GM04503 (cell line): ENCODE measurements at places on chromosomes 2 and 18.
A peak's percentile ranks its signal among the peaks of the same experiment; 100 is the strongest.

DNA sequence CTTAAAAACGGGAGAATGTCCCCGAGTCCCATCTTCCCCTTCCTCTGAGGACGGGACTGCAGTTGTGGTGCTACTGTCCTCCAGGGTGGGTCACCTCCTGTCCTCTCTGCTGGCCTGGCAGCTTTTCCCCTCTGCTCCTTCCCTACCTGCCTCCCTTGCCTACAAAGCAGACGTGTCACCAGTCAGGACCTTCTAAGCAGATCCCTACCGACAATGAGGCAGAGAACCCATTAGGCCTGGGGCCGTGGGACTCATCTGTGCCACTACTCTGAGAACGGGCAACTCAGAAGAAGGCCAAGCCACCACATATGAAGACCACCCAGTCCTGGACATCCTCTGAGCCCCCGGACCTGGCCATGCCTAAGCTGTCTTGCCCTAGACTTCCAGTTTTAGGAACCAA is 103.0 kb upstream of the TEX51 start:
- DNase-seq, result no peak

DNA sequence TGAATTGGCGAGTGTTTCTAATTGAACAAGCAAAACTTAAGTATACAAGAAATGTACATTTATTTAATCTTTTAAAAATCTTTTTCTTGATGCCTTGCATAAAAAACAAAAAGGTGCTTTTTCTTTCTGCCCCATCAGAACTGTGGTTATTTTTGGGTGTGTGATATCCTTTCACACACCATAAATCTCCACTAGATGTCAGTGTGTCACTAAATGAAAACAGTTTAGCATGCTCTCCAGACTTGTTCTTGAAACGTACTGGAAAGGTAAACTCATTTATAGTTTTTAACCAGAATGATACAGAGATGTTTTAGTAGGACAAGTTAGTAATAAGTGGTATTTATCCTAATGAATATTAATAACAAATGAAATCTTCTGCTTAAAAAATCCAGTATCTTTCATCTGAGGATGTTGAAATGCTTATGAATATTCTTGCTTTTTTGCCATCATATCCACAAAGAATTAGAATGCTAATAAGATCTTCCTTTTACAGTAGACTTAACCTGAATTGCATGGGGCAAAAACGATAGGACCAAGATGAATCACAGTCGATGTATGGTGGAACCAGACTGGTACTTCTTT is 96.8 kb downstream of the UBE2E3 start:
- no peak for DNase-seq

DNA sequence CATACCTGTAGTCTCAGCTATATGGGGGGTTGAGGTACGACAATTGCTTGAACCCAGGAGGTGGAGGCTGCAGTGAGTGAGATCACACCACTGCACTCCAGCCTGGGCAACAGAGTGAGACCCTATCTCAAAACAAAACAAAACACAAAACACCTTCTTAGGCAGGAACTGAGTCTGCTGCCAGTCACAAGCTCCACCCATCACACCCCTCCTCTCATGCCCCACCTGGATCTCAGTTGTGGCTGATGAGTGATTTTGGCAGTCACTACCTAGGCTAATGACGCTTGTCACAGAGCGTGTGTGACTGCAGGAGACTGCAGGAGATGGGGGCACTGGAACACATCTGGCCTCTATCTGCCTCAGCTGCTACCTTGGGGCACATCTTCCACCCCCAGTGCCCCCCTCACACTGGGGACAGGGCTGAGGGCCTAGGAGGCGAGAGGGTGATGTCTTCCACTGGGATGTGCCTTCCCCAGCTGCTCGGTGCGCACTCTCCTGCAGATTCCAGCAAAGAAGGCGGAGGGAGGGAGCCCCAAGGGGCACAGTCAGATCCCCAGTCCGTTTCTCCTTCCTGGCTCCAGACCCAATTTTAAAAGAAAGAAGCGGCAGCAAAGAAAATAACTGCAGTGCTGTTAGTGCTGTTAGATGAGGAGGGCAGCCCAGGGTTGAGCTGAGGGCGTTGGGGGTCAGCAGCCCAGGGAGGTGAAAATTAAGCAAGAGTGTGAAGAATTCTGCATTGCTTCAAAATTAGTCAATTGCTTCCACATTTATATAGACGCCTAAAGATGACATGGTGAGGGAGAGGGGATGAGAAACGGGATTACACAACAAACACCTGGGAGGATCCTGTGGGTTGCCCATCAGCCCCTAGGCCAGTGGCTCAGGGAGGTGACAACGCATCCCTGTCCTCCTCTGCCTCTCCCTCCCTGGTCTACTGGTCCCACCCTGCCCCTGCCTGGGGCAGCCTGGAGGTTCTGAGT is 143.6 kb upstream of the HAAO start:
- DNase-seq, result no peak

DNA sequence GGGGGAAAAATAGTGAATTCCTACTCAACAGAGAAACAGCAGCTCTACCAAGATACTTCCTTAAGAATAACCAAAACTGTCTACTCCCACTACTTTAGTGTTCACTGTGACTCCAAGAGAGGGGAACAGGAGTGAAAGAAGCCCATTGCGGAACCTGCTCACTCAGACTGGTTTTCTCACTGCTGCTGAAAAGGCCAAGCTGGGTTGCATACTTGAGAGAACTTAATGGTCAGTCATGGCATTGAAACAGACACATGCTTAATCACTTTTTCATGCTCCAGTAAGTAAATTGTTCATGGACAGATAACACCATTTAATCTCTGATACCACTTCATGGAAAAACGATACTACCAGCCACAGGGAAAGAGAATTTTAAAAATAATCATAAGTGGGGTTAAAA is 35.7 kb upstream of the SLC8A1 start:
- no peak for DNase-seq

GRCh38 chr18:12540751-12541150 is 117.2 kb downstream of the SPIRE1 start:
- DNase-seq, result no peak

DNA sequence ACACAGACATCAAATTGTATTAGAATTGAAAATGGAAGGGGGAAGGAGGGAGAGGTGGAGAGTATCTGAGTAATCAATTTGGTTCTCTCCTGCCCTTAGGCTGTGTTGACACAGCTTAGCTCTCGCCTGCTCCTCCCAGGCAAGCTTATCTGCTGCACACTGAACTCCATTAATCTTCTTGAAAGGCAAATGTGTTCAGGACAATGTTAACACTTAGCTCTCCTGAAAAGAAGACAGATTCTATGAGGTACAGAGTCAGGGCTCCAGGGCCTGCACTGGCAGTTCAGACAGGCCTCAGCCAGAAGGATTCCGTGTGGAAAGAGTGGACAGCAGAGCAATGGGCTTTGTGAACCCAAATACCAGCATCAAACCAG is 430.0 kb upstream of the TNP1 start:
- DNase-seq, result no peak

- peak; percentile 49 for DNase-seq
These were observed 44.1 kb upstream of the HDAC4 start for GRCh38 chr2:239444626-239445577.

DNA sequence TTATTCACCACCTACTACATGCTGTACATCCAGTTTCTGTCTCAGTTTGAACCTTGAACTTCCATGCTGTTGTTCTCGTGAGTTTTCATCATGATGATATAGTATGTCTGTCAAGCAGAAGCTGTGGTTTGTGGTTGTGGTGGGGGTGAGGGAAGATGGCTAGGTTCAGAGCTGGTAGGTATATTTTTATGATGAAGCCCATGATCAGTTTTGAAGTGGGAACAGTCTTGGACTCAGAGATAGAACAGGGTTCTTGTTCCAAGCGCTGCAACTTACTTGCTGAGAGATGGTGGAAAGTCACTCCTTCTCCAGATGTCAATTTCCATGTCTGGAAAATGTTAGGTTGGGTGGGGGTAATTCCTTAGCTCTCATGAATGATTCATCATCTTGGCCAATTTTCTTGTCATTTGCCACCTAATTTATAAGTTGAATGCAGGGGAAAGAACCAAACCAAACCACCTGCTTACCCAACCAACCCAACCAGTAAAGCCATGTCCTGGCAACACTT is 21.6 kb downstream of the PMAIP1 start:
- no peak for DNase-seq

GRCh38 chr2:25362434-25363145 is 20.9 kb upstream of the DNMT3A start:
- DNase-seq, result no peak

DNA sequence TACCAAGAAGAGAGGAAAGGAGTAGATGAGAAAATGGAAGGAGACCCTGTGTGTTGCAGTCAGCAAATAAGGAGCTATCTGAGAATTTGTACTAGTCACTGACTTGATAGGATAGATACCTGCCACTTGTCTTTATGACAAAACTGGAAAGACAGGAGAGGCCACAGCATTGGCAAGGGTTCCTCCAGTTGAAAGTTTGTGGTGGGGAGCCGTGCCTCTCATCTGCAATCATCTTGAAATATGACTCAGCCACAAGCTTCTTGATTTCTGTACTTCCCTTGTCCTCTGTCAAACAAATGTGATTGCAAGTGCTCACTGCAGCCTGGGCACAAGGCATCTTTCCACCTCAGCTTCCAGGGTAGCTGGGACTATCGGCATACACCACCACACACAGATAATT is 99.1 kb downstream of the GREB1L start:
- DNase-seq, result no peak

DNA sequence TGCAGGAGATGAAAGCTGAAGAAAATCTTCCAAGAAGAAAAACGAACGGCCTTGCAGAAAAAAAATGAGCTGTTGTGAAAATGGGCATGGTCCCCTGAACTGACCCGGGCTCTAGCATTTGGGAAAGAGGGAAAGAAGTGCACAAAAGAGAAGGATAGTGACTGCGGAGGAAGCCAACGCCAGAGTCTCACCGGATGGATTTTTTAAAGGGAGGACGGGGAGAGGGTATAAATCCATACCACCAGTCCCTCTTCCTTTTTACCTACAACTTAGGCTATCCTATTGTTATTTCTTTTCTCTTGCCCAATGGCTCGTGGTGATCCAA is 601 bp downstream of the WDR35 start:
- DNase-seq, result no peak

DNA sequence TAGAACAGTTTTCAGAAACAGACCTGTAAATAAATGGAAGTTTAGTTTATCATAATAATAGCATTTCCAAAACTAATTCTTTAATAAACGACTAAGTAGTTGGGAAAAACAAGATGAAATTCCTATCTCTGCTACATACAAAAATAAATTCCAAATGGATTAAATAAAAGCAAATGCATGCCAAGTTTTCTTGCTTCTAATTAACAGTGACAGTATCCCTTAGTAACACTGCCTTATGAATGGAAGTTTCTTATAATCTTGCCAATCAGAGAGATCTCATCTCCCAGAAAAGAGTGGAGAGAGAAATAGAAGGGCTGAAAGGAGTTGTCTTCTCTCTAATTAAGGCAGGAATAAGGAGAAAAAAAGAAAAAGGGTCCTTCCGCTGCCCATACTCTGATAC is 133.9 kb downstream of the GFPT1 start:
- no peak for DNase-seq

DNA sequence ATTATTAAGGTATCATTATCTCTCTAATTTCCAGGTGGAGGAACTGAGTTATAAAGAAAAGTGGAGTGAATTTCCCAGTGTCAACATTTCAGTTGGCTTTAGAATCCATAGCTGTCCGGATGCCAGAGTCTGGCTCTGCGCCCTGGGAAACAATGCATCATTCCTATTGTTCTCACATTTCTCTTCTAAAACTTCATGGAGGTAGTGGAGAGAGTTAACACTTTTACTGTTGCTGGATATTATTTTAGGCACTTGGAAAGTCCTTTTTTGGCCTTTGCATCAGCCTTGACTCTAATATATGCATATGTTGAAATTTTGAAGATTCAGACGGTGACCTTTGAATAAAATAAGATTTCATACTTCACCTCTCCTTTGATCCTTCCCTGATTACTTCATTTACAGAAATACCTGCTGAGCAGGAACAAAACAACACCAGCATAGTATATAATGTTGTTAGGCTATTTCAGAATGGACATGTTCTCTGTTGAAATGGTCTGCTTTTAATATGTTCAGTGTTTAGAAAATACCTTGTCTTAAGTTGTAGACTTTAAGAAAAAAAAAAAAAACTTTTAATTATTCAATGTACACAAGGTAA is 148.8 kb downstream of the EPHA4 start:
- no peak for DNase-seq

GRCh38 chr2:100197631-100198153 is 55.3 kb upstream of the AFF3 start:
- DNase-seq, result peak; percentile 82

DNA sequence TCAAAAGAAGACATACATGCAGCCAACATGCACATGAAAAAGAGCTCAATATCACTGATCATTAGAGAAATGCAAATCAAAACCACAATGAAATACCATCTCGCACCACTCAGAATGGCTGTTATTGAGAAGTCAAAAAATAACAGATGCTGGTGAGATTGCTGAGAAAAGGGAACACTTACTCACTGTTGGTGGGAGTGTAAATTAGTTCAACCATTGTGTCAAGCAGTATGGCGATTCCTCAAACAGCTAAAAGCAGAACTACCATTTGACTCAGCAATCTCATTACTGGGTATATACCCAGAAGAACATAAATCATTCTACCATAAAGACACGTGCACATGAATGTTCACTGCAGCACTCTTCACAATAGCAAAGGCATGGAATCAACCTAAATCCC is 95.5 kb upstream of the XIRP2 start:
- no peak for DNase-seq

DNA sequence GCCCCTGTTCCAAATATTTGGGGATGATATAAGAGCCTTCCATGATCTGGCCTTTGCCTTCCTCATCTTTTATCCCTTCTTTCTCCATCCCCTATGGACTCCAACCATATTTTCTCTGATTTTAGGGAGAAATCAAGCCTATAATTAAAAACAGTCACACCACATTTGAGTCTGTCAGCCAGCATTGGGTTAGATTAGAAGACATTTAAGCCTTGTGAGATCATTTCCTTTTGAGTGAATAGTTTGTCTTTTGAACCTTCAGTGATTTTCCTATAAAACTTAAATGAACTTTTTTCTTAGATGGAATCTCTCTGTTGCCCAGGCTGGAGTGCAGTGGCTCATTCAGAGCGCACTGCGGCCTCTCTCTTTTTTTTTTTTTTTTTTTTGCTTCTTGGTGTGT is 7.6 kb upstream of the C18orf32 start:
- no peak for DNase-seq

DNA sequence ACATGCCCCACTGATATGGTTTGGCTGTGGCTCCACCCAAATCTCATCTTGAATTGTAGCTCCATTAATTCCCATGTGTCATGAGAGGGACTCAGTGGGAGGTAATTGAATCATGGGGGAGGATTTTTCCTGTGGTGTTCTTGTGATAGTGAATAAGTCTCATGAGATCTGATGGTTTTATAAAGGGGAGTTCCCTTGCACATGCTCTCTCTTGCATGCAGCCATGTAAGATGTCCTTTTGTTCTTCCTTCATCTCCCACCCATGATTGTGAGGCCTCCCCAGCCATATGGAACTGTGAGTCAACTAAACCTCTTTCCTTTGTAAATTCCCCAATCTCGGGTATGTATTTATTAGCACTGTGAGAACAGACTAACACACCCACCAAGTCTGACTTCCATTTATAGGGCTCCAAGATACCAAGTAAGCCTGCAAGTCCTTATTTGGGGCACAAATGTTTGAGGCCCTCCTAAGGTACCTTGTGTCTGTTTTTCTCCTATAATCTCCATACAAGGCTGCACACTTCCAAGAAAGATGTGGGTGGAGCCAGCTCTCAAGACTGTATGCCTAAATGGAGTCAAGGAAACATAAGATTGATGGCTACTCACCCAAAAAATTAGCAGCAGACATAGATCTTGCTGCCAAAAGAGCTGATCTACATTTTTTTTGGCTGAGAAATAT is 364.7 kb downstream of the TXNL1 start:
- no peak for DNase-seq
